ENCODE measurements at places on chromosomes 1 and 21. TPM values are rescaled to one million over a fixed set of nuclear protein-coding genes. Genes with fewer than 3 reads are reported as not detected.

The ERG gene
- total RNA-seq, result 0.49 TPM

The AXDND1 gene
- 0.31 TPM for total RNA-seq

The C4BPA gene
- total RNA-seq, result 0.26 TPM

The NCDN gene
- total RNA-seq, result 64.1 TPM

The FAM72C gene
- 1.2 TPM for total RNA-seq

The TP73 gene
- 4.7 TPM for total RNA-seq

The TRIM45 gene
- 4.7 TPM for total RNA-seq

All from Panc1 (cell line).